HTR-8/SVneo (cell line): ENCODE measurements at places on chromosomes 6 and 20.
A peak's percentile ranks its signal among the peaks of the same experiment; 100 is the strongest.

GRCh38 chr20:33415948-33416347 lies 14.6 kb upstream of the CDK5RAP1 start:
- DNase-seq: peak; percentile 56

GRCh38 chr6:96907498-96907897 lies 9.8 kb upstream of the NDUFAF4 start:
- DNase-seq: no peak

GRCh38 chr6:1842334-1842733 lies 232.6 kb downstream of the FOXC1 start:
- no peak for DNase-seq

DNA sequence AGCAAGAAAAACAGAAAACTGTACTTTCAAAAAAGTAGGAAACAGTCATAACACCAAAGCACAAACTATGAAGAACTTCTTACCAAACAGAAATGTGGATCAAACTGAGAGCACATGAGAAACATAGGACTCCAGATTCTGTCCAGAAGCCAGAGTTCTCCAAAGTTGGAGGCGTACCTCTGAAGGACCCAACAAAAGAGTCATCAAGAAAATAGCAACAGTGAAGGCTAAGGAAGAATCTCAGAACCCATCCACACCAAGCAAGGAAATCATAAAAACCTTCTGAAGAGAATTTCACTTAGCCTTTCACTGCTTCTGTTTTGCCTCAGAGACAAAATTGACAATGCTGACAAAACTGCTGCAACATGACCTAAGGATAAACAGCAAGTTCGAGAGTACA lies 29.4 kb downstream of the HBS1L start:
- no peak for DNase-seq

DNA sequence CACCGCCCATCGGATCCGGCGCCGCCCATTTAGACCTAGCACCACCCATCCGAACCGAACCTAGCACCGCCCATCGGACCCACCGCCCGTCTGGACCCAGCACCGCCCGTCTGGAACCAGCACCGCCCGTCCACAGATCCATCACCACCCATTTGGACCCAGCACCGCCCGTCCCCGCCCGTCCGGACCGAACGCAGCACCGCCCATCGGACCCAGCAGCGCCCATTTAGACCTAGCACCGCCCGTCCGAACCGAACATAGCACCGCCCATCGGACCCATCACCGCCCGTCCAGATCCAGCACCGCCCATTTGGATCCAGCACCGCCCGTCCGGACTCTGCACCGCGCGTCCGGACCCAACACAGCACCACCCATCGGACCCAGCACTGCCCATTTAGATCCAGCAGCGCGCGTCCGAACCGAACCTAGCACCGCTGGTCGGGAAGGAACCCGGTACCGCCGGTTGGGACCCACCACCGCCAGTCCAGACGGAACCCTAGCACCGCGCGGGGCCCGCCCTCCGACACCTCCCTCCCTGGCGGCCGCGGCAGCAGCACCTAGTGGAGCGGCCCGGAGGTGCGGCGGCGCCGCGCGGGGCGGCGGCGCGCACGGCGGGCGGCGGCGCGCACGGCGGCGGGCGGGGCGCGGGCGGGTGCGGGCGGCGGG lies 348 bp upstream of the AFDN start:
- DNase-seq: peak; percentile 45

GRCh38 chr20:50386641-50386960 lies 123.6 kb upstream of the PTPN1 start:
- no peak for DNase-seq

- DNase-seq: no peak
These were observed 262.4 kb downstream of the SOX4 start for GRCh38 chr6:21855811-21856455.

DNA sequence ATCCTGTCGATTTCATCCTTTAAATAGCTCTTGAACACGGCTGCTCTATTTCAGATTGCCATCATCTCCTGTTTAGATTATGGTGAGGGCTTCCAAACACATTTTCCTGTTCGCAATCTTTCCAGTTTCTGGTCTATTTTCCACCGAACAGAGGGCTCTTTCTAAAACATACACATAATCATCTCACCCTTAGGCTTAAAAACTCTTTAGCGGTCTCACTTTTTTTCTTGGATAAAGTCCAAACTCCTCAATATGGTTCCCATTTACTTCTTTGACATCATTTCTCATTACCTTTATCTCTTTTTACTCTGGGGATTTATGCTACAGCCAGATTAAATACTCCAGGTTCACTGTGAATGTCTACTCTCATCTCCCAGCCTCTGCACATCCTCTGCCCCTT lies 103.4 kb upstream of the STMND1 start:
- DNase-seq: no peak

DNA sequence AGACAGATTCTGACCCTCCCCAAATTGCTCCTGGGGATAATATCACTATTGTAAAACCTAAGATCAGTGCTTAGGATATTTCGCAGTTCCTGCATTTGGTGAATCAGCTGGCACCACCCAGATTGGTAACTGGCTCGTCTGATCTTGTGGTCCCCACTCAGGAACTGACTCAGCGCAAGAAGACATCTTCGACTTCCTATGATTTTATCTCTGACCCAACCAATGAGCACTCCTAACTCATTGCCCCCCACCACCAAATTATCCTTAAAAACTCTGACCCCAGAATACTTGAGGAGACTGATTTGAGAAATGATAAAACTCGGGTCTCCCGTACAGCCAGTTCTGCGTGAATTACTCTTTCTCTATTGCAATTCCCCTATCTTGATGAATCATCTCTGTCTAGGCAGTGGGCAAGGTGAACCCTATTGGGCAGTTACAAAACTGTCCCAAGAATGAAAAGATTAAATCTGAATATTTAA lies 55.7 kb upstream of the PRND start:
- DNase-seq: no peak

- no peak for DNase-seq
These were observed 22.9 kb downstream of the RAB44 start for GRCh38 chr6:36720251-36721141.

GRCh38 chr6:117550078-117550600 lies 52.2 kb downstream of the GOPC start:
- no peak for DNase-seq

DNA sequence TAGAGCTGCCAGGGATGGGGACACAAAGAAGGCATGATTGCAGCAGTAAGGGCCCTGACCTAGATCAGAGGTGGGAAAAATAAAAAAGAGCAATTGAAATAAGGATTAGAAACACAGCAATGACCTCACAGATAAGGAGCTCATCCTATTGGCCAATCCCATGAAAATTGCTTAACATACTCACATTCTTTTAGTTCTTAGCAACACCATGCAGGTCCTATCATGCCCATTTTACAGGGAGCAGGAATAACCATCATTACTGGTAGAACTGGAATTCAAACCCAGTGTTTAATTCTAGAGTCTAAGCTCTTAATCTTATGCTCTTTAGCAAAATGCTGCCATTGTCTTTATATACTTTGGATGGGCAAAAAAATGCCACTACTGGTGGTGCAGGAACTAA lies 267.7 kb downstream of the RNF144B start:
- no peak for DNase-seq

DNA sequence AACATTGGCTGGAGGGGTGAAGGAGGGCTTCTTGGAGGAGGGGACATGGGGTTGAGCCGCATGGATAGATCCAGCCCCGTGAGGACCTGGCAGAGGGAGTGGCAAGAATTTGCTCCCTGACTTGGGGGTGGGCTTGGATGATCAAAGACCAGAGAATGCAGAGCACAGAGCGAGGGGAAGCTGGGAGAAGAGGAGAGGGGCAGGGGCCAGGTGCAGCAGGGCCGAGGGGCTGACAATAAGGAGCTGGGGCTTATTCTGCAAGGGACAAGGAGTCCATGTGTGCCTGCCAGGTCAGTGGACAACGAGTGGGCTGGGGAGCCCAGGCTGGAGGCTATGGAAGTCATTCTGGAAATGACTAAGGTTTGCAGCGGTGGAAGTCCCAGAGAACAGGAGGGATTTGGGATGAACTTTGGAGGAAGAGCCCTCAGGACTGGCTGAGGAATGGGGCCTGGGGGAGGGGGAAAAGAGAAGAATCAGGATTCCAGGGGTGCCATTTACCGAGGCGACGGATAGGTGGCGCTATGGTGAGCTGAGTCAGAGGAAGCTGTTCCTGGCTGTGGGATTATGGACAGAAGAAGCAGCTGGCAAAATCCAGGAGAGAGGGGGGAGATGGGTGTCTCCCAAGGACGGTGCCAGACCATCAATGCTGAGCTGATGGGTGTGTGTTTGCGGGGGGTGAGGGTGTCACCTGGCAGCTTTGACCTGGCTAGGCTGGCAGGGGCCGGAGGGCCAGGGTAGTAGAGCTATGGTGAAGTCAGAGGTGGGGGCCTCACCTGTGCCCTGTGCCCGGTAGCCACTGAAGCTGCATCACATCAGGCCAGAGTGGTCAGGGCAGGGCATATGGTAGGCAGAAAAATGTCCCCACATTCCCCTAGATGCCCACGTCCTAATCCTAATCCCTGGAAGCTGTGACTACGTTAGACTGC lies 7.8 kb downstream of the KCNG1 start:
- DNase-seq: peak; percentile 96

- no peak for DNase-seq
These were observed 26.5 kb downstream of the BCAS4 start for GRCh38 chr20:50821257-50821921.

GRCh38 chr6:81241126-81242041 lies 511.1 kb downstream of the TENT5A start:
- peak; percentile 10 for DNase-seq

GRCh38 chr6:127404594-127405178 lies 54.5 kb downstream of the KIAA0408 start:
- DNase-seq: no peak

GRCh38 chr6:4885341-4885933 lies 109.2 kb downstream of the CDYL start:
- no peak for DNase-seq

DNA sequence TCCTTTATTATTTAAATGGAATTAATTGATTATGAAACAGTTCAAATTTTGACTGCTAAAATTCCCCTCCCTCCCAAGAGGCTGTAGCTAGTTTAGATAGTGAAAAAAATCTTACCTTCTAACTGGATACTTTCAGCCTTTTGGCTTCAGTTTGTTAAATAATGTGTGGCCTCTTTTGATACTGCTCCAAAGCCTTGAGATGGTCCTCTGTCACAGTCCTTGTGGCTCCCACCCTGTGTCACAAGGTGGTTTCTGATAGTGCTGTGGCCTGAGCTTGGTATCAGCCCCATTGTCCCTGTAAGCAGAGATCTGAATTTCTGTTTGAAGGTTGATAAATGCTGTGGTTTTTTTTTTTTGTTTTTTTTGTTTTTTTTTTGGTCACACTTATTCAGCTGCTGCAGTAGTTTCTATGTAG lies 20.8 kb downstream of the PANK2 start:
- no peak for DNase-seq

- no peak for DNase-seq
These were observed 76.0 kb upstream of the ADGRB3 start for GRCh38 chr6:68559070-68559469.

DNA sequence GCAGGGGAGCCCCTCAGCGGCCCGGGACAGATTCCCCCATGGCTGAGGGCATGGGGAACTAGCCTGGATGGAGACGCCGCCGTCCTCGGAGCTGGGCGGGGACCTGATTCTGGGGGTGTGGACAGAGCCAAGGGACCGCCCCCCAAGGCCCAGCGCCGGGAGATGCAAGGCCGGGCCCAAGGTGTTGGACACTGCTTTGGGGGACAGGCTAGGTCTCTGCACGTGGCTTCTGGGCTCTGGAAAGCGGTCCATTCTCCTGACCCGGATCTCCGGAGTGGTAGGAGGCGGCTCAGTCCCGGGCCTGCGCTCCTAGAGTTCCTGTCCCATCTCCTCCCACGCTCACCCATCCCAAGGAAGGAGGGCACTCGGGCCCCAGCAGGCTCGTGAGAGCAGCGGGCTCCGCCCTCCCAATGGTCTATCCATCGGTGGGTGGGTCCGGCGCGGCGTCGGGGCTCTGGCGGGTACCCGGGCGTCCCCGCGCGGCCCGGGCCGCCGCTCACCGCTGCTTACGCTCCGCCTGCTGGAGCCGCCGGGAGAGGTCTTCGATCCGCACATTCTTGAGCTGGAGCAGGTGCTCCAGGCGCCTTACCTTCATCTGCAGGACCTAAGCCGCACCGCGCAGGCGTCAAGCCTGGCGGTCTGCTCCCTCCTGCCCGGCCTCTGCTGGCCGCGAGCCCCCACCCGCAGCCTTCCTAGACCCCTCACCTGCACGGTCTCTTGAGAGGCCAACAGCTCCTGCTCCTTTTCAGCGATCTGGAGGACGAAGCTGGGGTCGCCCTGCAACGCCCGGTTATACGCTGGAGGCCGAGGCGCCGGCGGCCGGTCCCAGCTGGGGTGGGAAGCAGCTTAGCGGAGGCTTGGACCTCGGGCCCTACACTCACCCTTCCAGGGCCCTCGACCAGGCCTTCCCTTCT lies 3.3 kb downstream of the SPEF1 start:
- no peak for DNase-seq

- DNase-seq: no peak
These were observed 138.4 kb downstream of the EYA2 start for GRCh38 chr20:47032933-47033578.

GRCh38 chr20:36272547-36273220 lies 33.5 kb upstream of the DLGAP4 start:
- DNase-seq: no peak

GRCh38 chr6:167795874-167796191 lies 30.9 kb upstream of the AFDN start:
- no peak for DNase-seq

GRCh38 chr6:28115799-28116198 lies 8.6 kb upstream of the ZSCAN16 start:
- no peak for DNase-seq

GRCh38 chr20:17841751-17842215 lies 126.8 kb downstream of the SNX5 start:
- DNase-seq: no peak

DNA sequence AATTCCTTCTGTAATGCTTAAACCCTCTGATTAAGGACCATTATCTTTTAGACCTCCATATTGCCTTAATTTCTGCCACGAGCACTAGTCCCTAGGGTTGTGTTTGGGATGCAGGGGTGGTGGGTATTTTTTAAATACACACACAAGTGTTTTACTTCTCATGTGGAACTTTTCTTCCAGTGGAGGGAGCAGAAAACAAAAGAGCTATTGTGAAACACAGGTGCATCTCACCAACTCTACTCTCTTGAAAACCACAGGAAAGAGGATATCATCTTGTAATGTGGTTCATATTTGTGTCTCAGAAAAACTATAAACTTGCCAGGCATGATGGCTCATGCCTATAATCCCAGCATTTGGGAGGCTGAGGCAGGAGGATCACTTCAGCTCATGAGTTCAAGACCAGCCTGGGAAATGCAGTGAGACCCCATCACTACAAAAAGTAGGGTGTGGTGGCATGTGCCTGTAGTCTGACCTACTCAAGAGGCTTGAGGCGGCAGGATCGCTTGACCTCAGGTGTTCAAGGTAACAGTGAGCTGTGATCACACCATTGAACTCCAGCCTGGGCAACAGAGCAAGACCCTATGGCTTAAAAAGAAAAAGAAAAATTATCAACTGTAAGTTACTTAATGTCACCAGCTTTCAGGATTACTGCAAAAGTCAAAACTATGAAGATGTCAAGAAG lies 37.3 kb downstream of the MRS2 start:
- DNase-seq: no peak

DNA sequence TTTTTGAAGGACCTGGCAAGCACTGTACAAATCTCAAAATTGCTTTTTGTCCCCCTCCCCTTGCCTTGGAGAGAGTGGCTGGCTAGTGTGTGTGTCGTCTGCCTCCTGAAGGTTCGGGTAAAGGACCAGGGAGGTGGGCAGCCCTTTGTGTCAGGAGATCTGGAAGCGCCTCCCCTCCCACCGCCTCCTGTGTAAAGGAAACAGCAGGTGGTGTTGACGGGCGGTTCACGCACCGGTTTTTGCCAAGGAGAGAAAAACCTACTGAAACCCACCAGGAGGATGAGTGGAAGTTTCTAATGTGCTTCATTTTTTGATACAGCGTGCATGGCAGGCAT lies 1.2 kb downstream of the ENTPD6 start:
- DNase-seq: no peak
